Esophagus squamous epithelium (tissue), 5 donors: ENCODE measurements at places on chromosomes 7 and 10.

- no peak for DNase-seq
These were observed 17.6 kb downstream of the ASB13 start for GRCh38 chr10:5648494-5649457.

GRCh38 chr7:117324960-117325359 lies 2.1 kb upstream of the WNT2 start:
- no peak for DNase-seq

GRCh38 chr10:60003651-60004523 lies 97.5 kb upstream of the CCDC6 start:
- no peak for DNase-seq

DNA sequence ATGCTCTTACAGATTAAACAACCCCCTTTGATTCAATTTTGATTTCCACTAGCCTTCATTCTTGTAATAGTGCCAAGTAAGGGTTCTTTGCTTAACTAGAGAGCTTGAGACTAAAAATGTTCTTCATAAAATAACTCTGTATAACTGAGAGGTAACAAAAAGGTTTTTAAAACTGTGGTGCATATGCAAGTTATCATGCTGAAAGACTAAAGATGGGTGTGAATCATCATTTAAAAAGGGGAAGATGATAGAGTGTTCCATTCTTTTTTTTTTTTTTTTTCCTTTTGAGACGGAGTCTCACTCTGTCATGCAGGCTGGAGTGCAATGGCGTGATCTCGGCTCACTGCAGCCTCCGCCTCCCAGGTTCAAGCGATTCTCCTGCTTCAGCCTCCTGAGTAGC lies 11.1 kb downstream of the MDFIC start:
- no peak for DNase-seq

- no peak for DNase-seq
These were observed 257.0 kb upstream of the MINDY3 start for GRCh38 chr10:16117305-16117695.

DNA sequence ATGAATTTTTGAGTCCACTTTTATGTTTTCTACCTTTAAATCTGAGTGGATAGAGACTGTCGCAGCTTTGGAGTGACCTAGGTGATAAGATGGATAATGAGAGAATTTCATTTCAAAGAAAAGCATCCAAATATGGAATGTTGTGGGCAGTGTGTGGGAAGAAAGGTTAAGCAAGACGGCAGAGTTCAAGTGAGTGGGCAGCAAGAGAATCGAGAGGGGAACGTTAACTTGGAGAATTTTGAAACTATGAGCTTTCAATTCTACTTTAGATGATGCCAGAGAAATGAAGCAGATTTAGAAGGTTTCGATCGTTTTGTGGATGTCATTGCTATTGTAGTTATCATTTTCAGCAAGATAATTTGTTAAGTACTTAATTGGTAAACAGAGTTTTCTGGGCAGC lies 73.0 kb downstream of the XRCC2 start:
- no peak for DNase-seq

DNA sequence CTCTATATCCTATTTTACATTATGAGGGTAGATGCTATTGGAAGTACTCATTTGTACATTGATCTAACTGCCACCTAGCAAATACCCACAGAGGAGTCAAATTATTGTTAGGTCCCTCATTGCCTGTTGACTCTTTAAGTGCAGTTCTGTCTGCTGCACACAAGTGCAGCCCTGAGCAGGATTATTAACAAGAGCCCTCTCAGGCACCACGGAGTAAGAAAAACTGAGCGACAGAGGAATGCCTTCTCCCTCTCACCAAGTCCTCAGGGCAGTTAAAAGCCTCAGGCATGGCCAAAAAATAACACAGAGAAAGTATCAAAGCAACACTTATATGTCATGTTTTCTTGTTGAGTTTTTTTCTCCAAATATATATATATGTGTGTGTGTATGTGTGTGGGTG lies 340.0 kb upstream of the NRG3 start:
- DNase-seq: no peak

DNA sequence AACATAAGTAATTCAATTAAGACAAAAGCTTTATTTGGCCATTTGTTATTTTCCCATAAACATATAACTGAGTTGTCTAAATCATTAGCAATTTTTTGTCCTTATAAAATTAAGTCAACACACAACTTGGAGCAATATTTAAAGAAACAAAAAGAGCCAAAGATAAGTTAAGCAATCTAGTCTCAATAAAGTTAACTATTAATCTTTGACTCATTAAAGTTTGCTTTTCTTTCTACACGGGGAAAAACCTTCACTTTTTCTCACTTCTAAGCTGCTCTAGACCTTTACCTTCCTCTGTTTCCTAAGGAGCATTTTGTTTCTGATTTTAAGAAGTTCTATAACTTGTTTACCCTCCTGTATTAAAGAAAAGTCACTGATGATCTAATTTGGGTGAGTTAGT lies 867.1 kb upstream of the PHF14 start:
- no peak for DNase-seq

DNA sequence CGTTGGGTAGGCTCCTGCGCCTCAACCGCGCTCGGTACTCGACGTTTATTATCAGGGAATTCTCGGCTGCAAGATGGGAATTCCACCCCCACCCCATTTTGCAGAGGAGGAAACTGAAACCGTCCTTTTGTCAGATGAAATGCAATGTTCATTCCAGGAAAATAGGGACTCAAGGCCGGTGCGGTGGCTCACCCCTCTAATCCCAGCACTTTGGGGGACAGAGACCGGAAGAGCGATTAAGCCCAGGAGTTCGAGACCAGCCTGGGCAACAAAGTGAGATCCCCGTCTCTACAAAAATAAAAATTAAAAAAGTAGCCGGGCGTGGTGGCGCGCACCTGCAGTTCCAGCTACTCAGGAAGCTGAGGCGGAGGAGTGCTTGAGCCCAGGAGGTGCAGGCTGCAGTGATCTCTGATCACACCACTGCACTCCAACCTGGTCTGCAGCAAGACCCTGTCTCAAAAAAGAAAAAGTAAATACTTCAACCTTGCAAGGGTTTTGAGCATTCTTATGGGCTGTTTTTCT lies 720 bp upstream of the RFC2 start:
- no peak for DNase-seq

GRCh38 chr10:124266468-124267230 lies 152.1 kb downstream of the OAT start:
- DNase-seq: no peak

DNA sequence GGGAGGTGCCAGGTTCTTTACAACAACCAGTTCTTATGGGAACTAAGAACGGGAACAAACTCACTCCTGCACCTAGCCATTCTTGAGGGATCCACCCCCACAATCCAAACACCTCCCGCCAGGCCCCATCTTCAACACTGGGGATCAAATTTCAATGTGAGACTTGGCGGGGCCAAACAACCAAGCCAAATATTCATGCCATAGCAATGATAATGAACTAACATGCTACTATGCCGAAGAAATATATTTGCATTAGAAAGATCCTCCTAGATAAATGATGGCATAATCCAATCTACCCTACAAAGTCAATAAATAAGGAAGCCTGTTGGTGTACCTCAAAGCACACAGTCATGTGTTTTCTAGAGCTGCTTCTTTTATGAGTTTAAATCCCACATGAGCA lies 57.6 kb downstream of the CCDC71L start:
- DNase-seq: no peak

DNA sequence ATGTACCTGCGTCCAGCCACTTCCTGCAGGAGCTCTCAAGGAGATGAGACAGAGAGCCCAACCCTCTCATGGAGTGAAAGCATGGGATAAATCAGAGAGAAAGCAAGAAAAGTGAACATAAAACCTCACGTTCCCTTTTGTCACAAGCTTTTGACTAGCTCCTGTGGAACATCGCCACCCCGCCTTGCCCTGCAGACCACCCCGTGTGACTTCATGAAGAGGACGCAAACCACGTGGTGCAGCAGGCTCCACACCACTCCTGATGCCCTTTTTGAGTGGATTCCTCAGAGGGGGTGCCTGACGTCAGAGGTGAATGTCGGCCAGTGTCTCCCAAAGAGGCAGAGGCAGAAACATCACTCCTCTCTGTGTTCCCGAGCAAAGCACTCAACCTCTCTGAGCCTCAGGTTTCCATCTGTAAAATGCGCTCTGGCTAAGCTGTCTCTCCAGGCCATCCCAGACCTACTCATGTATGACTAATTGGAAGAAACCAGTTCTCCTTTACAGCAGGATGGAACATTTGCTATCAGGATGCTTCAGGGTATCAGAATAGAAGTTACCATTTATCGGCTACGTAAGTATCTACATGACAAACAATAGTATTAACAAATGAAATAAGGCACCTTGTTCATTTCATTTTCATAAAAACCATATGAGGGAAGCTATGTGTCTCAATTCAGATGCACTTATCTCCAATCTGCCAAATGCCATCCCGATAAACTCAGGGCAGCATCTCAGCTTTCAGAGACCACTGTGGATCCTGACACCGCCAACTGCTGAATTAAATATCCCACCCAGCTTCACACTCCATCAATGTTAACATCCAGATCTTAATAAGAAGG lies 5.3 kb downstream of the ZNF488 start:
- DNase-seq: no peak

DNA sequence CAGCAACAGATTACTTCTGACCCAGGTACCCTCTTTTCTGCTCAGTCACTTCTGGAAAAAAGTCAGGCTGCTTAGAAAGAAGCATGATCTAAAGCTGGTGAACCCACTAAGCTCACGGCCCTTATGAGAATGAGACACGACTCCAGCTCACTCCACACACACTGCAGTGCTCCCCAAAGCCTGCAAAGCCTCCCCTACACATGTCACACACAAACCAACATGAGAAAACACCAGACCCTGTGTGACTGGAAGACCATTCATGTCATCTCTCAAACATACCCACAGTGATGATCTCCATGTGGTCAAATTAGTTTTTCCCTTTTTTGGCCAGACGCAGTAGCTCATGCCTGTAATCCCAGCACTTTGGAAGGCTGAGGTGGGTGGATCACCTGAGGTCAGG lies 391 bp downstream of the ANKRD61 start:
- no peak for DNase-seq

GRCh38 chr7:73844848-73845460 lies 2.6 kb upstream of the METTL27 start:
- no peak for DNase-seq

- no peak for DNase-seq
These were observed 4.4 kb upstream of the CCL26 start for GRCh38 chr7:75776295-75776971.

- no peak for DNase-seq
These were observed 33.2 kb downstream of the C7orf33 start for GRCh38 chr7:148623586-148624282.

DNA sequence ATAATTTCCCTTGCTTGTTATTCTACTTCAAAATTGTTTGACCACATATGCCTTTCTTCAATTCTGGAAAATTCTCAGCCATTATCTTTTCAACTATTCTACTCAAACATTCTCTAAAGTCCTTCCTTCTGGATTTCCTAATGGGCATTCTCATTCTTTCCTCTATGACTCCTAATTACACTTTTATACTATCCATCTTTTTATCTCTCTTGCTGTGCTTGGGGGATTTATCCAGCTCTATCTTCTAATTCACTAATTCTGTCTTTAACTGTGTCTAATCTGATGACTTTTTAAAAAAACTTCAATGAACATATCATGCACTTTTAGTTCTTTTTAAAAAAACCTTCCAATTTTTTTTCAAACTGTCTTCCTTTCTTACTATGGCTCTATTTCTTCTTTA lies 38.4 kb downstream of the C10orf143 start:
- DNase-seq: no peak

- DNase-seq: no peak
These were observed 311.0 kb downstream of the PTPRN2 start for GRCh38 chr7:158276414-158277218.

DNA sequence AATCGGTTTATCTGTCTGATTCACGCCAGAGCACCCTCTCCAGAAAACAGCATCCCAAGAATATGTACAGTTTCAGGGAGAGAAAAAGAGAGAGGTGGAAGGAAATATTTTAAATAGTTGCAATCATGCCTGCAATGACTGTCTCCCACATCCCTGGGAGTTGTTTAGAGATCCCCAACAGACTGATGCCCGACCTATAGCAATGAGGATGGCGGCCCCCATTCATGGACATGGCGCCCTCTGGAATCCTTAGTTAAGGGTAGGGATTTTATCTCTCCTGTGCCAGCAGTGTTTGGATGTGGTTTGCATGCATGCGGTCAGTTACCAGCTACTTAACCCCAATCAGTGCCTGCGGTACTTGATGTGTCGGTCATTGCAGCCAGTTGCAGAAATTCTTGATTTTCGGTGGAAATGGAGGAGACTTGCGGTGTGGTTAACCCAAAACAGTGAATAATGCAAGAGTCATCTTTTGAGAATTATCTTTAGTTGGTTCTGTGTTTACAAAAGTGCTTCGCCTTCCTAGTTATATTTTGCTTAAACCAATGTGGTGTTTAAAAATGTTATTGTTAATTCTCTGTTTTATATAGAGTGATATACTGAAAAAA lies 186.0 kb upstream of the TCF7L2 start:
- DNase-seq: no peak

DNA sequence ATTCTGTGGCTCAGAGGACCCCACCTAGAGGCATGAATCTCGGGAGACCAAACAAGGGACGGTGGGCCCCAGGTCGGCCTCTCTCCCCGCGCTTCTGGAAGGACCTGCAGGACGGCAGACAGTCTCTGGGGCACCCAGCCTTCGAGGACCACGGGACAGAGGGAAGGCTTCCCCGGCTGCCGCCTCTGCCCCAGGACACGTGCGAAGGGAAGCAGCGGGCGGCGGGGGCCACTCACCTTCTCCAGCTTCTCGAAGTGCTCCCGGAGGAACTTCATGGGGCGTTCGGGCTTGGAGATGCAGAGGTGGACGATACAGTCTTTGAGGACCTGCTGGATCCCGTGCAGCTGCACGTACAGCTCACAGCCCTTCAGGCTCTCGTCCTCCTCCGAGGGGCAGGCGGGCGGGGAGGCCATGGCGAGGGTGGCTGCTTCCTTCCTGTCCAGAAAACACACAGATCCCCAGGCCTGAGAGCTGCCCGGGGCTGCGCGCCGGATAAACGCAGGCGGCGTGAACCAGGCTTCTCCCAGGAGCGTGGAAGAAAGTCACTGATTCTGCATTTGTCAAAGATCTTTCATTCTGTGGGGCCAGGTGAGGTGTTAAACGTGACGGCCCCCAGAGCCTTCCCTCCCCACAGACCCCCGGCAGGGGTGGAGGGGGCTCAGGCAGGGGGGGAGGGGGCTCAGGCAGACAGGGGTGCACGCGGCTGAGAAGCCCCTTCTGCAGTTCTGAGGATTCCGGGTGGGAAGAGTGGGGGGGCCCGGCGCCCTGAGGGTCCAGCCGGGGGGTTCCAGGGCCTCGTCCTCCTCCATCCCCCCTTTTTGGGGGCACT lies 15.2 kb upstream of the DNAAF5 start:
- no peak for DNase-seq

GRCh38 chr10:61989995-61990760 lies 88.7 kb downstream of the ARID5B start:
- DNase-seq: no peak

- DNase-seq: no peak
These were observed 64.1 kb downstream of the P4HA1 start for GRCh38 chr10:73032536-73032935.

DNA sequence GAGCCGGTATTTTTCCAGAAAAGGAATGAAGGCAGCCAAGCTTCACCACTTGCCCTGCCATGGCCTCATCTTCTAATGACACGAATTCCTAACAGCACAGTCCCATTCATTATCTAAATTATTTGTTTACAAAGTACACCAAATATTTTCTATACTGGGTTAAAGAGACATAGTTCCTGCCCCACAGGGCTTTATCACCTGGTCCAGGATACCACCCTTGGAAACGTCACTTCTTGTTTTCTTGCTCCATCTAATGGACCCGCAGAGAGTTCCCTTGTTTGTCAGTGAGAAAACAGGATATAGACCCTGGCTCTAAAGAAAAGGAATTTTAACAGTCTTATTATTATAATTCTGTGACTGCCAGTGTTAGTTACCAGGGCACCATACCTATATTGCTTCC lies 1165.4 kb downstream of the GATA3 start:
- DNase-seq: no peak
